ENCODE measurements at places on chromosomes 7 and 10. TPM values are rescaled to one million over a fixed set of nuclear protein-coding genes. Genes with fewer than 3 reads are reported as not detected.

GRCh38 chr7:142331941-142332340 lies 74.1 kb upstream of the PRSS58 start:
- no peak for DNase-seq

GRCh38 chr10:71964098-71964742 lies at the start of gene CHST3:
CHST3 (plus strand) TSS chr10:71964395; CDS start chr10:72005843, 41,448 bp downstream.
- peak; percentile 62 for DNase-seq

- no peak for DNase-seq
Measured at GRCh38 chr7:43640679-43641078, 57.8 kb downstream of the STK17A start.

DNA sequence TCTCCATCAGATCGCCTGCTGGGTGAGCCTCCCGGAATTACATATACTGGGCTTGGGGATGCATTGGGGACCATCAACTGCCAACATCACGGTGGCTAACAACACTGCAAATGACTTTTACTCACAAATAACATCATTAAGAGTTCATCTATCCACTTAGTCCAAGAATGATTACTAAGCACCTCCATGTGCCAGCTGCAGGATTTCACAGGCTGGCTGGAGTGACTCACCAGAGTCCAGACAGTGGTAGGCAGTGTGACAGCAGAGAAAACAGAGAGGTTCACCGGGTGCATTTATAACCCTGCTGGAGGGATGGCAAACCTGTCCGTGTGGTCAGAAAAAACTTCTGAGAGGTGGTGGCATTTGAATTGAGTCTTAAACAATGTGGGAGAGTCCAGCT lies 3.2 kb upstream of the IGFBP3 start:
- no peak for DNase-seq

Gene CDHR1
- 0.24 TPM for total RNA-seq

DNA sequence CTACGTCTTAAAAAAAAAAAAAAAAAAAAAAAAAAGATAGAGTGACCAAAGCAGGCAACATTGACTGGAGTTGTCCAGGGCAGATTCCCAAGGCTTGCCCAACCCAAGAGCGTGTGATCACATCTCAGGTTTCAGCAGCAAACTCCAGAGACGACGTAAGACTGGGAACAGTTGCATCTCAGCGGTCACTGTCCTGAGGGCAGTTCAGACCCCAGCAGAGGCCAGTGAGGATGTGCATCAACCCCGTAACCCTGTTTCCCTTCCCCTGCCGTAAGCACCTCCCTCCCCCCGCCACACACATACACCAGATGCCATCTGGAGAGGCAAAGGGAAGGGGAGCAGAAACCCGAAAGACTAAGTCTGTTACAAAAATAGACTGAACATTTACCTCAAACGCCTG lies 19.3 kb upstream of the TOMM7 start:
- DNase-seq, result no peak

- DNase-seq, result no peak
Measured at GRCh38 chr7:155124706-155125105, 54.6 kb downstream of the HTR5A start.

GRCh38 chr7:15016766-15017165 lies 114.2 kb upstream of the DGKB start:
- DNase-seq, result no peak
